Fibroblast of skin of right biceps (primary cell): ENCODE measurements at places on chromosomes 6 and 20.

DNA sequence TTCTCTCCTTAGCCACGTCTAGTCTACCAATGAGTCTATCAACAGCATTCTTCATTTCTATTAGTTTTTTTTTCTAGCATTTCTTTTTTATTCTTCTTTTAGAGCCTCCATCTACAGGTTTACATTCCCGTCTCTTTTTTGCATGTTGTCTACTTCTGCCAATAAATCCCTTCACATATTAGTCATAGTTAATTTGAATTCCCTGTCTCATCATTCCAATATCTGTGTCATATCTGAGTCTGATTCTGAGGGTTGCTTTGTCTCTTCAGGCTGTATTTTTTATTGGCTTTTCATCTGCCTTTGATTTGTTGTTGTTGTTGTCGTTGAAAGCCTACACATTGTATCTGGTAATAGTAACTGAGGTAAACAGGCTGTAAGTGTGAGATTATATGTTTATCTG lies 104.6 kb downstream of the HMGCLL1 start:
- peak; percentile 21 for DNase-seq

DNA sequence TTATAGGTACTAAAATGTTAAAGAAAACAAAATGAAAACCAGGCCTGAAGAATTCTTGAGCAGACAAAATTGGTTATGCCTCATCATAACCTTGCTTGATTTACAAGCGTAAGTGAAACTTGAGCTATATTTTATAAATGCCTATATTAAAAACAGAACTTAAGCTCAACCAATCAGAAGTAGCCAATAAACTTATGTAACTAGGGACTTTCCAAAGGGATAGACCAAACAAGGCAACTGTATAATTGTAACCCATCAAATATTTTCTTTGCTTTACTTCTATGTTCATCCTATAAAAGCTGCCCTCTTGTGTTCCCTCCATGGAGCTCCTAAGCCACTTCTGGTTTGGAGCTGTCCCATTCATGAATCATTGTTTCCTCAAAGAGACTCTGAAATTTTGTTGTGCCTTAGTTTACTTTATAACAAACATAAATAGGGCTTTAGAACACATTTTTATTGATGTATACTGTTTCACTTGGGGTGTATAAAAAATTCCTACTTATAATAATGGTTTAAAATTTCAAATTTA lies 101.6 kb upstream of the CARMIL1 start:
- DNase-seq = no peak

GRCh38 chr6:151842816-151843215 lies 35.3 kb downstream of the ESR1 start:
- no peak for DNase-seq

- DNase-seq = no peak
Observed at GRCh38 chr6:87633851-87634250, 43.9 kb downstream of the ORC3 start.

- DNase-seq = peak; percentile 76
Observed at GRCh38 chr20:53073636-53074415, 101.7 kb downstream of the TSHZ2 start.

DNA sequence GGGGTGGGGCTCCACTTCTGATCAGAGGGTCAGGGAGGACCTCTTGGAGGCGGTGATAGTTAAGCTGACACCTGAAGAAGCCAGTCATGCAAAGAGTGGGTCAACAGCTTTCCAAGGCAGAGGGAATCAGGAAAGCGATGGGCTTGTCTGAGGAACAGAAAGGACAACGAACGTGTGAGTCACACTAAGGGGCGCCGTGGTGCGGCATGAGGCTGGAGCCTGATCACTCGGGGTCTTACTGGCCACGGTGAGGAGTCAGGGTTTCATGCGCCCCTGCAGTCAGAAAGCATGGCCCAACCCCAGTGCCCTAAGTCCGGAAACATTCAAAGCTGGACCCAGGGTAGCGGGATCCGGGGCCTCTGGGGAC lies 50.6 kb upstream of the SLC32A1 start:
- peak; percentile 38 for DNase-seq

GRCh38 chr6:21467091-21467490 lies 126.5 kb upstream of the SOX4 start:
- no peak for DNase-seq

GRCh38 chr6:6721606-6722005 lies 133.1 kb downstream of the LY86 start:
- no peak for DNase-seq

DNA sequence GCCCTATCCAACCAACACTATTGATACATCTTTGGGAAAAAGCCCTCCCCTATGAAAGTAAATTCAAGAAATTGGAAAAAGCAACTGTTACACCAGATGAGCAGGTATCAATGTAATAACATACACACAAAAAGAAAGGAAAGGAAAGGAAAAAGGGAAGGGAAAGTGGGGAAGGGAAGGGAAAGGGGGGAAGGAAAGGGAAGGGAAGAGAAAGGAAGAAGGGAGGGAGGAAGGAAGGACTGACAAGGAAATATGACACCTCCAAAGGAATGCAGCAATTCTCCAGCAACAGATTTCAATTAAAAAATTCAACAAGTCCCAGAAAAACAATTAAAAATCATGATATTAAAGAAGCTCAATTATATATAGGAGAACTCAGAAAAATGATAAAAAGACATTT lies 176.9 kb upstream of the OPRM1 start:
- no peak for DNase-seq

- DNase-seq = peak; percentile 70
Observed at GRCh38 chr20:6632187-6632586, 135.3 kb upstream of the BMP2 start.

DNA sequence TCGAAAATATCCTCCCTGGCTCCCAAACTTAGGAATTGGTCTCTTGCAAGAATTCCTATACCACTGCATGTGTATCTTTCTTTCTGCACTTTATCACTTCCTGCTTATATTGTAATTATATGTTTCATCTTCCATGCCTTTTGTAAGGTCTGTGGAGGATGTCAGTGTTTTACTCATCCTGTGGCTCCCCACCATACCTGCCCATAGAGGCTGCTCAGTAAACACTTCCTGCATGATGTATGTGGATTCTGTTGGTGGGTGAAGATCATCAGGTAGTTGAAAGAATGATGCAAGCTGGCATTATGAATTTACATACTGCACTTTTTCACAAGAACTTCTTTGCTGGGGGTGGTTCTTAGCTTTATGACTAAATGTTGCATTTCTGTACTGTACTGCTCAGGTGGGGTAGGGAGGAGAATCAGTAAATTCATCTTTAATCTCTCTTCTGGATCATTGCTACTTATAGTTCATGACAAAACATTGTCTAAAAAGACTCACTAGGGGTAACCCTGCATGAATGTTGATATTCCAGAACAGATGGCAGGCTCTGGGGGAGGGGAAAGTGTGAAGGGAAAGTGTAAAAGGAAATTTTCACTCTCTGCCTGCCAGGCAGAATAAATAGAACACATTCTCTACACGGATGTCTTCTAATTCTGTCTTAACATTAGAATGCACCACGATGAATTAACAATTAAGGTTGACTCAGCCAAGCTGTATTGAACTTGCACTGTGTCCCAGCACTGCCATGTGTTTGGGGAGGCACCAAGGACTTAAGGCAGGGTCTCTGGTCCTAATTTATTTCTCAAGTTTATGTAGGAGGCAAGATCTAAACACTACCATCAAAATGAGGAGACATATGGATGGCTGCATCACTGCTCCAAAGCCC lies 36.0 kb upstream of the KLHL31 start:
- DNase-seq = no peak

- no peak for DNase-seq
Observed at GRCh38 chr6:44571510-44571909, 184.0 kb downstream of the CDC5L start.

GRCh38 chr6:122109075-122109474 lies 290.4 kb upstream of the HSF2 start:
- DNase-seq = no peak

GRCh38 chr6:155187106-155187505 lies 76.7 kb upstream of the CLDN20 start:
- DNase-seq = peak; percentile 33

DNA sequence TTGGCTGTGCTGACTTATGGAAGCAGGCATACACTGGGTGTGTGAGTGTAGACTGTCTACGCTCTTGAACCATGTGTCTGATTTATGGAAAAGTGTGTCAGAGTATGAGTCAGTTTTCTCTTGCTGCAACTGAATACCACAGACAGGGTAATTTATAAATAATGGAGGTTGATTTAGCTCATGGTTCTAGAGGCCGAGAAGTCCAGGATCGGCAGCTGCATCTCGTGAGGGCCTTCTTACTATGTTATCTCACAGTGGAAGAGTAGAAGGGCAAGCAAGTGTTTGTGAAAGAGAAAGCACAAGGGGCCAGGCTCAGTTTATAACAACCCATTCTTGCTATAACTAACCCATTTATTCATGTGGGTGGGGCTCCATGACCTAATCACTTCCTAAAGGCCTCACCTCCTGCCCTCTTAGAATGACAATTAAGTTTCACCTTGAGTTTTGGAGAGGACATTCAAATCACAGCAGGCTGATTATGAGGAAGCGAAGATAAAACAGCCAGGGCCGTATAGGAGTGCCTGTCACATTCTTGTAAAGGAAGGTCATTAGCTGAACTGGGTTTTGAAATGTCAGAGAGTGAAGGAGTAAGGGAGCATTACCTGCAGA lies 6.7 kb downstream of the GPR31 start:
- DNase-seq = no peak

DNA sequence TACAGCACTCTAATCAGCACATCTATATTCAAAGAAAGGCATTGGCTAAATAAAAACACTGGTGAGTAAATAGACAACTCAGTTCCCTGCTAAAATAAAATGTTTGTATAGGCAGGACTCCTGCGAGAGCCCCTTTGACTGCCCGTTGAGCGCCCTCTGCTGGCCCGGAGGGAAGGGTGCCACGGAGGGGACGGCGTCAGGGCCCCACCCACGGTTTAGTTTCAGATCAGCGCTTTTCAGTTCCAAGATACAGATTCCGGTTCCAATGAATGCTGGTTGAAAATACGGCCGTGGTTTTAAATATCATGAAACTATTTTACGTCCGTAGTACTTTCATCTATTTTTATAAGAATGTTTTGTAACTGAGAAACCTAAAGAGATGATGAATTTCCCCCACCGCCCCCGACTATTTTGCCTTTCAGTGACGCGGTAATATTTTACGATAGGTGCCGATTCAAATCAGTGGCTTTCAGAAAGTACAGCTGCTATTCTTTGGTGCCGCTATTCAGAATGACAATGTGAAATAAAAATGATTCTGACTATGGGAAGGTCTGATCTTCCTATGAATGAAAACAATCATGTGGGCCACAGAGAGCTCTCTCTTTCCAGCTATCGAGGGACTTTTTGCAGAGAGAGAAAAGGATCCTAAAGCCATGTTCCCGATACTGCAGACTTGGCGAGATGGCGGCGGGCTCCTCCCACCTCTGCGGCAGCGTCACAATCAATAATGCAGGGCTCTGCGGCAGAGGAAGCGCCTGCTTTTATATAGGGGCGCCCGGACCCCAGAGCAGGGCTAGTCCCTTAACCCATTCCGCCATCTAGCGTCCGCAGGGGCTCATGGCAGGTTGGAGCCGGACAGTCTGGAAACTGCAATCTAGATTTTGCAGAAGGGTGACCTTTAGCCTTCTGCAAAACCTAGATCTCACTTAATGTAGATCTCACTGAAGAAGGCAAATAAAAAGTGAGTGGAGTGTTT lies 10.6 kb upstream of the CCN6 start:
- peak; percentile 95 for DNase-seq

GRCh38 chr6:163756079-163756478 lies 341.6 kb downstream of the QKI start:
- no peak for DNase-seq

DNA sequence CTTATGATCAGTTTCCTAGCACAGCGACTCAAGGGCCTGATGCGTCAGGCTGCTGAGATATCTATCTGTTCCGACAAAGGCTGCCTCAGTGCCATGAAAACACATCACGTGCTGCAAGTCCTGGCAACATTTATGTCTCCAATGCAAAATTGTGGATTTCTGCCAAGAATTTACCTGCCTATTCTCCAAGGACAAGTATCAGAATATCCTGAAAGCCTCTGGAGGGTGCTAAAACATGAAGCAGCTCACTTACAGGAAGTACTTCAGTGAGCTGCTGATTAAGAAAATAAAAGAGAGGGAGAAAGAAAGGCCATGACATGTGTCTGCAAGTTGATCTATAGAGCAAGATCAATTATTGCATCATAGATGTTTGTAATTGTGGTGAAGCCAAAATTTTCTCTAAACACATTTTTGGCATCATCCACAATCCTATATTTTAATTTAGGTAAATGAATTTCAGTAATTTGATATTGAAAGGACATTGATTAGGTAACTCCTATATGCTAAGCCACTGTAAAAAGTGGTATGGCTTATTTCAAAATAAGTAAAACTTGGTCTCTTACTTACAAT lies 25.8 kb upstream of the TPBG start:
- no peak for DNase-seq

DNA sequence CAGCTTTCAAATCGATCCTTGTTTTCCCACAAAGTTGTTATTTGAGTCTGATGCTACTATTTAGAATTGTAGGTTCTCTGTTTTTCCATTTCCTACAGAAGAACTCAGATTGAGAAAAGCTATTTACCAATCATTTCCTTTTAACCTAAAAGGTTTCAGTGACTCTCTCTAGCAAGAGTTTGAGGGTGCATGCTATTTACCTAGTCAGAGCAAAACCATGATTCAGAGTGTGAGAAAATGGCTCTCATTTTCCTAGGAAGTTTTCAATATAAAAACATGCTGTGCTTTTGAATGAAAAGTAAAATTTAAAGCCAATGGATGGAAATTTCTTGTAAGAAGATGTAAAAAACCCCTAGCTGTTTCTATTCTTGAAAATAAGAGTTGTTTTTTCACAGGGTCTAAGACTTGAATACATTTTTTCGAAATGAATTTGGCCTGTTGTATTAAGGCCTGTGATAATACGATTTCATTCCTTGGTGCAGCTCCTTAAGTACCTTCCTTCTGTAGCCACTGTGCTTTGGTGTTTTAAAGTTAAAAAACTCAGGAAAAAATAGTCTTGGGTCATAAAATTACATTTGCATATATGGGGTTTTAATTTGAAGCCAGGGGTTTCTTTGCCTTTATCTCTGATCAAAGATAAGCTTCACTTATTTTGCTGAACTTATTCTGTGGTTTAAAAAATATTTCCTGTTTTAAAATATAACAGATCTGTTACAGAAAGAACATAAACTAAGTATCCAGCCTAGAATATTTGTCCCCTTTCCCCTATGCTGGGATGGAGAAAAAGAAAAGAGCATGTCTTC lies 18.0 kb upstream of the RSPH3 start:
- DNase-seq = no peak

DNA sequence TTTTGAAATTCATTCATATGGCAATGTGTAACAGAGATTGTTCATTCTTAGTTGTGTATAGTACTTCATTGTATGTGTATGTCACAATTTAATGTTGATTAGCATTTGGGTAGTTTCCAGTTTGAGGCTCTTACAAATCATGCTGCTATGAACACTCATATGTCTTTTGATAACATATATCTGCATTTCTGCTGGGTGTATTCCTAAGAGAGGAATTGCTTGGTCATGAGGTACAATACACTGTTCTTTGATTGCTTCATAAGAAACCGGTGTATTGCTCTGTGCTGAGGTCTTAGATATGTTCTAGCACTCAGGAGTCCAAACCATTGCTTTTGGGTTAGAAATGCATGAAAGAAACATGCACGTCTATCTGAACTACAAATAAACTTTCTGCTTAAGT lies 492.9 kb upstream of the JAG1 start:
- DNase-seq = no peak

GRCh38 chr6:46490425-46491200 lies 636 bp downstream of the RCAN2 start:
- DNase-seq = no peak

GRCh38 chr20:11970243-11970836 lies 52.6 kb downstream of the BTBD3 start:
- no peak for DNase-seq

GRCh38 chr6:56938649-56939191 lies 16.2 kb upstream of the BEND6 start:
- peak; percentile 99 for DNase-seq
